Neural crest cell (in vitro differentiated cells): ENCODE measurements at places on chromosomes 16 and 17. TPM values are rescaled to one million over a fixed set of nuclear protein-coding genes. Genes with fewer than 3 reads are reported as not detected.

The SCGB1C2 gene
- not detected in 2 replicates for total RNA-seq

The EVPLL gene
- total RNA-seq = not detected in 2 replicates

The USP43 gene
- total RNA-seq = 2.0 and 2.7 TPM in 2 replicates

DNA sequence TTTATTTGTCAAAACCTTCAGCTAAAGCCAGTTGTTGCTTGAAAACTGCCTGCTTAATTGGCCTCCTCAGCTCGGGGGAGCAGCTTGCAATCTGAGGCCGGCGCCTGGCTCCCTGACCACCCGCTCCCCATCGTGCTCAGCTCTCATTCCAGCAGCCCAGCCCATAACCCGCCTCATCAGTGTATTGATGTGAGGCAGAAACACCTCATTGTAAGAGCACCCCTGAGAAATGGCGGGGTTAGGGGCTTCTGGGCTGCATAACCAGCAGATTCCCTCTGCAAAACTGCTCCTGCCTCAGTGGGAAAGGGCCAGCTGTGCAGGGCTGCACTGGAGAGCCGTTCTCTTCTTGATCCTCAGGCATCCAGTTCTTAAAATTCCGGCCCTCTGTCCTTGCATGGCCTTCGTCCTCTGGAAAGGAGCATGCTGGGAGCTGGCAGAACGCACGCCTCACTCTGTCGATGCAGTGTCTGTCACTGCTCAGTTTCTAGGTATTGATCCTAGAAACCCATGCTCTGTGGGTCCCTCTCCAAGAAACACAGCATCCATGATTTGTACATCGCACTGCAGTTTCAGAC lies 113.8 kb upstream of the CHMP6 start:
- no peak for DNase-seq

DNA sequence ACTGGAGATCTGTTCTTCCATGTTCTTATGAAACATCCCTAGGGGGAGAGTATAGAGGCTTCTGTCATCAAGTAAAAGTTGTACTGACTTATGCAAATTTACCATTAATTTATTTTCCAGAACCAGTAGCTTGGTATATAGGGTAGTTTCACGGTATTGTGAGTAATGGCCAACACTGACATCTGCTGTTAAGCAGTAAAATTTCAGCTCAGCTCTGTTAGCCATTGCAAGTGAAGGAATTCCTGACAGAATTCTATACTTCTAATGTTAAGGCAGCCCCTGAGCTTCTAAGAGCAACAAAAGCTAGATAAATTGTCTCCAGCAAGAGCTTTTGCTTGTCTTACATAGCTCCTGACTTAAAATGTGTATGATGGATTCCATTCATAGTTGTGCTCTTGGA lies 613.5 kb upstream of the C16orf82 start:
- no peak for DNase-seq

GRCh38 chr16:61915569-61915968 lies 120.7 kb downstream of the CDH8 start:
- DNase-seq = no peak

DNA sequence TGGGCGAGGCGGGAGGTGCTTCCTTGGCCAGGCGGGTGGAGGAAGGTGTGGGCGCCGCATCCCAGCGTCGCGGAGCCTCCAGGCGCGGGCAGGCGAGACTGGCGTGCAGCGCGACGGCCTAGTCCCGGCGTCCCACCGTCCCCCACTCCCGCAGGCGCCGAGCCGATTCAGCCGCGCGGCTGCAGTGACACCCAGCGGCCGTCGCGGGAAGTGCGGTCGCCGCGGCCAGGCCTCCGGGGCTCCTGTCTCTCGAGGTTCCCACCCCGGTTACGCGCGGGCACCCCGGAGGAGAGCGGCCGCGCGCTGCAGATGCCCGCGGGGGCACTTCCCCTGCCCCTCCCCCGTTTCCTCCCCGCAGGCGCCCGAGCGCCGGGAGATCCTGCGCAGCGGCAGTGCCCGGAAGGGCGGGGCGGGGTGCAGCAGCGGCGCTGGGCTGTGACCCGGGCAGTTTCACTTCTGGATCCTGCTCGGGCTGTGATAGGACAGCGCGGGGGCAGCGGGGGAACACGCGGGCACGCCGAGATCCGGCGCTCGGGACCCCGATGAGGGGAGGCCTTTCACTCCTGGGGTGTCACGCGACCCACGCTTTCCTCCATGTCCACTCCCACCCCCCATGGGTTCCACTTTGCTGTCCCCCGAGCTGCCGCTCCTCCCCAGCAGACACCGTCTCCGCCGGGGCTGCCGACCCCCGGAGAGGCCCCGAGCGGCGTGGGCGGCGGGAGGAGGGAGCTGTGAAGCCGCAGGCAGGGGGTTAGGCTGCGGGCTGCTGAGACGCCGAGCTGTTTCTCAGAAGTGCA lies 16.6 kb downstream of the GRB7 start:
- DNase-seq = peak; percentile 85

- no peak for DNase-seq
These were observed 6.2 kb downstream of the ECI1 start for GRCh38 chr16:2244926-2245795.
